ENCODE measurements at places on chromosomes 4 and X.

- DNase-seq = no peak
Measured at GRCh38 chrX:2299871-2300270, 200.9 kb downstream of the DHRSX start.

DNA sequence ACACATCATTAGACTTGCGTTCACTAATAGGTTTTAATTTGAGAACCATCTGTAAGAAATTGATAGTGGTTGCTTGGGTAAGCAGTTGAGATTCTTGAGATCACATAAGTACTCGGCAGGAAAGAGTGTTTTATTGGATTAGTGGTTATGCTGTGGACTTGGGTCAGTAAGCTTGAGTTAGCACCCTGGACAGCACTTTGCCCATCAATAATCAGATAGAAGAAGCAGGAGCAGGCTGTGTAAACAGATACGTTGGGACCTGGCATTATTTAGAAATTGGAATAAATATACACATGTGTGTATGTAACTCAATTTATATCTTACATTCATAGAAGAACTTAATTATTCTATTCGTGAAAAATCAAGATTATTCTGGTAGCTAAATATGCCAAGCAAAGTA lies 357.5 kb upstream of the SMIM31 start:
- DNase-seq = no peak

- DNase-seq = no peak
Measured at GRCh38 chrX:107747596-107748161, 27.9 kb downstream of the TSC22D3 start.

DNA sequence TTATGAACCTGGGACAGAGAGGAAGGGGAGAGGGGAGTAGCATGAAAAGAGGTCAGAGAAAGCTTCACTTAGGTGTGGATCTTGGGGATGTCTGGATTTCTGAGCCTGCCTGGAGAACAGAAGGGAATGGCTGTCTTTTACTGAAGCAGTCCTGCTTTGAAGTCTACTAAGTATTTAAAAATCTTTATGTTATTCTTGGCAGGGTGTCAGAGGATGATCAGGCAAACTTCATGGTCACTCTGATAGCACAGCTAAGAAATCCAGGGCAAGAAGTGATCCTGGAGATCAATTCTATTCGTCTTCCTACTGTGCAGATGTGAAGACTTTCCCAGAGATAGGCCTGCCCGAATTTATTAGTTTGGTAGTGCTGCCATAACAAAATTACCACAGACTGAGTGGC lies 464.4 kb upstream of the BOD1L1 start:
- DNase-seq = no peak

DNA sequence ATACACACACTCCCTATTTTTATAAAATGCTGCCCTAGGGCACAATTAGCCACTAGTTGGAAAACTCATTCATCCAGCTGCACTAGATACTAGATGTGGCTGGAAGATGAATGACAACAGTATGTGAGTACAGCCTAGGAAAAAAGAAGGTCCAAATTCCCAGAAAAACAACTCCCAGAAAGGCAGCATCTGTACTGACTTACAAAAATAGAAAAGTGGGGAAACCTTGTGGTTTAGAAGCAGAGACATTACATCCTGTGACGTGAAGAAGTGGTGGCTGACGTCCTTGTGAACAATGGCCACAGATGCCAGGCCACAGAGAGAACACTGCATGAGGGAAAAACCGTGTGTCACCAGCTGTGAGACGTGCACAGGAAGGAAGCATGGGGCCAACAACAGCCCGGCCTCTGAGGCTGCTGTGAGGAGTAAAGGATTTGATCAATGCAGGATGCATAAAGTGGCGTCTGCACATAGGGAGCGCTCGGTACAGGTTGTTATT lies 81.2 kb downstream of the SPRY1 start:
- DNase-seq = peak; percentile 40

DNA sequence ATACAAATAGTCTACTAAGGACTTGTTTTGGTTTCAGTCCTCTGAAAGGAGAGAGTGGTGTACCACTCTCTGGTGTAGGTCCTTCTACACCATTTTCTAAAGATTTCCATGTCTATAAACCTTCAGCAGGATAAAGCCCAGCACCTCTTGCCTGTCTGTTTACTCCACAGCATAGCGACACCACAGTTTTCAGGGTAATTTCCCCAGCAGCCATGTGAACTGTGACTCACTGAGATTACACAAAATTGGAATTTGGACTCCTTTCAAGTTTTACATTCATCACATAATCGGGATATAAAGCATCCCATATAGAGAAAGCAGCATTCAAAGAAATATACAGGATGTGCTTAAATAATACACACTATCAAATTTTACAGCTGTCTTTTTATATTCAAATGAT lies 229.6 kb downstream of the PRDM5 start:
- no peak for DNase-seq

- DNase-seq = no peak
Measured at GRCh38 chr4:94546949-94547348, 95.2 kb downstream of the PDLIM5 start.

DNA sequence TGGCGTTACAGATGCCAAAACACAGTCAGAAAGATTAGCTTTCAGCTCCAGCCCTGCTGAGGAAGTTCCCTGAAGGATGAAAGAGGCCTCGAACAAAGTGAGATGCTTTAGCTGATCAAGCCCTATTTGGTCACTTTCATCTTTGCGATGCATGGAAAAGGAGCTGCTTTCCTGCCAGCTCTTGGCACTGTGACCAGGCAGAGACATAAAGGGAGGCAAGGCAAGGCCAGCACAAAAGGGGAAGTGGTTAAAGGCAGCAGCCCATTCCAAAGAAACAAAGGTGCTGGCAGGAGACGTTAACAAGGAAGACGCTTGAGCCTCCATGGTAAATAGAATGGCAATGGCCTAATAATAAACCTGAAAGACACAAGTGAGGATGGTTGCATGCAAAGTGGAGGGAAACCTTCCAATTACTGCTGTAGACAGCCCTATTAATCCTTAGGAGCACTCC lies 617.1 kb upstream of the INTU start:
- no peak for DNase-seq

GRCh38 chr4:167000141-167000852 lies 234.0 kb downstream of the SPOCK3 start:
- DNase-seq = no peak

GRCh38 chr4:13024147-13025105 lies 459.7 kb downstream of the RAB28 start:
- DNase-seq = no peak

- no peak for DNase-seq
Measured at GRCh38 chr4:40617872-40618271, 11.8 kb downstream of the RBM47 start.

- no peak for DNase-seq
Measured at GRCh38 chr4:169756971-169757574, 671 bp downstream of the HPF1 start.

- DNase-seq = no peak
Measured at GRCh38 chr4:184348311-184349233, 125.8 kb downstream of the IRF2 start.

- DNase-seq = no peak
Measured at GRCh38 chr4:175441256-175441655, 370.8 kb downstream of the GPM6A start.

DNA sequence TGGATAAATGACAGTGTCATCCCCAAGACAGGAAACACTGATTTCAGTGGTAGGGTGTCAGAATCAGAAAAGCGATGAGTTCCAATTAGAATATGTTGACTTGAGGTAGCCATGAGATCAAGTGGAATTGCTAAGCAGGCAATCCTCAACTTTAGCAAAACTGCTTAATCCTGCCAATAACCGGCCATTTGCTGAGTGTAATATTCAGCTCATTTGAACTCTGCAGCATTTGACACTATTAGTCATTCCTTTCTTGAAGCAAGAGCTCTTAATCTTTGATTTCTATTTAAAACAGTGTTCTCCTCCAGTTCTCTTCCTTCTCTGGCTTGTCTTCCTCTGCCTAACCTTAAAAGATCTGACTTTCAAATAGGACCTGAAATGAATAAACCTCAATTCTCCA lies 68.7 kb upstream of the DCLK2 start:
- DNase-seq = no peak

- DNase-seq = no peak
Measured at GRCh38 chr4:101697266-101697665, 93.3 kb upstream of the BANK1 start.

DNA sequence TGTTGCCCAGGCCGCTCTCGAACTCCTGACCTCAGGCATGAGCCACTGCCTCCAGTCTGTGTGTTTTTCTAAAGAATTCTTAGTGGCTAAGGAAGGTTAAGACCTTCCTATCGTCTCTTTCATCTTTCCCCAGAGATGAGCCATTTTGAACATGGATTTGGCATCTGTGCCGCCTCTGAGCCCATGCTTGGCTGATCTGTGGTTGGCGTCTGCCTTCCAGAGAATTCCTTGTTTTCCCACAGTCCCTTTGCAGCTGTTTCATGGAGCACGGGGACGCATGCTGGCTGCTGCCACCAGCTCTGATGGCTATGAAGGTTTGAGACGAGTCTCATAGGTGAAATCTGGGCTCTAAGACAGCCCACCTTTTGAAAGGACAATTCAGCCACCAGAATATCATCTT lies 60.4 kb downstream of the SHROOM2 start:
- no peak for DNase-seq

GRCh38 chr4:139913398-139913990 lies 240.5 kb downstream of the MAML3 start:
- DNase-seq = no peak

DNA sequence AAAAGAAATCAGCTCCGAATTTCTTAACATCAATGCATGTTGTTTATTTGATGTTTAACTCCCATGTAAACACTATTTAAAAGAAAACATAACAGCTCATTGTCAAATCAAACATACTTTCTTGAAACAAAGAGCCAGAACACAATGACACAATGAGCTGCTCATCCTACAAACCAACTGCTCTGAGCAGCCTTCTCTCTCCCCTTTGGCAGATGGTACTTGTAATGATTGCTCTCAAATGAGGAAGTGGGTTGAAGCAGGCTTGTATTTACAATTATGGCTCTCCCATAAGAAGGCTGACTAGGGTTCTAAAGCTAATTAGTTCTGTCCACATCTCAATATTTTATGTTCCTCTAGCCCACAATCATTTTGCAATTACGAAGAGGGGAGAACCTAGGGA lies 637.8 kb upstream of the ADGRL3 start:
- no peak for DNase-seq

DNA sequence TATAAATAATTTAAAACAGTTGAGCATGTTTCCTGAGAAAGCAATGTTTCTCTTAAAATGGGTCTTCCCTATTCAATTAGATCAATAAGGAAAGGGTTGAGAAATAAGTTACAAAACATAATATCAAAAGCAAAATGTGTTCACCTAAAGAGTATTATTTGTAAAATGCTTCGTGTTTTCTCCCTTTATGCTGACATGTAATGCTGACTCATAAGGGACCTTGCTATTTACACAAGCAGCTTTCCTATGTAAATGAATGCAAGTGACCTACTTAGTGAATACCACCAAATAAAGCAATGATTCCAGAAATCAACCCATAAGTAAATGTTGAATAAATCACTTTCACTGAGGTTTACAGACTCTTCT lies 91.5 kb downstream of the ELOVL6 start:
- DNase-seq = no peak

DNA sequence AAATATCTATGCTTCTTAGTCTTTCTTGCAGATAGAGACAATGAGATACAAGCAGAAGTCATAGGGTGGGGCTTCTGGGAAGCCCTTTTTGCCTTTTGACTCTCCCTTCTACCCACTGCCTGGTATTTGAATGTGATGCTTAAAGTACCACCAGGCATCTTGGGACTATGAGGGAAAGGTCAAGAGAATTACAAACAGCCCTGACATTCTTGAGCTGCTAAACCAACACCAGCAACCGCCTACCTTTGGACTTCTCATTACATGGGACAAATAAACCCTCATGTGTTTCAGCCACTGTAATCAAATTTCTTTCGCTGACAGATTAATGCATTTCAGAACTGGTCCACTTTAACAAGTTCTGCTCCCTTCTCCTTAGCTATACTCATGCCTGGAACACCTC lies 112.8 kb downstream of the LUZP4 start:
- no peak for DNase-seq

DNA sequence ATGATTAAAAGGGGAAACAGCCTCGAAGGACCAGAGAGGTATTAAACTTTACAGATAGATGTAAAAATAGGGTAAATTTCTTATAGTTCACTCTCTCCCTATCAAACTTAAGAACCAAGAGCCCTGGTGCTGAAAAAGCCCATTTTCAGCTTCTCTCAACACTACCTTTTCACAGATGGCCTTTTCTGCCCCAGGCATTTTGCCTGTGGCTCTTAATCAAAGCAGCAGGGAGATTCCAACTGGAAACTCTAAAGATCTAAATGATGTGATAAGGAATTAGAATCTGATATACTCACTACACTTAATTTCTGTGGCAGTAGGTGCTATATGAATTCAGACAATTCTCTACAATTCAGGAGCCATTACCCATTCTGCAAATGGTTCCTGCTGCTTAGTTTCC lies 60.0 kb downstream of the AMMECR1 start:
- no peak for DNase-seq

GRCh38 chr4:78592088-78592783 lies 40.7 kb downstream of the ANXA3 start:
- DNase-seq = no peak

GRCh38 chr4:187993827-187994226 lies 1.7 kb upstream of the ZFP42 start:
- no peak for DNase-seq

- DNase-seq = no peak
Measured at GRCh38 chr4:8410641-8411271, 29.8 kb downstream of the ACOX3 start.

GRCh38 chr4:61783050-61783449 lies 582.9 kb downstream of the ADGRL3 start:
- DNase-seq = no peak

GRCh38 chrX:40104630-40104984 lies 6.8 kb upstream of the BCOR start:
- DNase-seq = no peak

DNA sequence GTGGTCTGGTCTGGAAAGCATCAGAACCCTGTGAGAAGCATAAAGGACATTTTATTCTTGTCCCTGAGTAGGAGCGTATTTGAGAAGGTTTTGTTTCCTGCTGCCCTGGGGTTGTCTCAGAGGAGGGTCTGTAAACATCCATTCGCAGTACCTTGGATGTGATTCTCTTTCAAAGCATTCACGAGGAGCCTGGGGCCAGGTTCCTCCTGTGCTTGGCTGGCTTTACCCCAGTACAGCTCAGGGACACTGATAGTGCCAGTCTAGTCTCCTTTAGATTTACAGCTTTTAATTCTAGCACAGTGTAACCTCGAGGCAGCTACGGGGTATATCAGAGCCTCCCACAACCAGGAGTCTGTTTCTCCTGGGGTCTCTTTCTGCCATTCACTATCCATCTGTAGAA lies 2.7 kb downstream of the CLRN2 start:
- DNase-seq = no peak

DNA sequence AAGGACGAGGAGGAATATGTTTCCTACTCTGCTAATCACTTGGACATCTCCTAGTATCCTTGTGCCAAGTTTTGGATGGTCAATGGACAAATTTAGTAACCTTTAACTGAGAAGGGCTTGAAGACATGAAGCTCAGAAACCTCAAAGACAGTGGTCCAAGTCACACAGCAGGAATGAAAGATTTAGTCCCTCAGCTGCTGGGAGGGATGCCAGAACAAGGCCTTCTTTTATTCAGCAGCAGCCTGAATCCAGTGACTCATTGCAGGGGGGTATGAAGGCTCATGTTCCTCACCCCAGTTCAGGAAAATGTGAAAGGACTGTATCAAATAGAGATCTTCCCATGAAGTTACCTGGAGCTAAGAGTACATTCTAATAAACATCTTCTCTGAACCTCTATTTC lies 214.9 kb upstream of the UGT8 start:
- DNase-seq = no peak
